RCC 7860 (cell line): ENCODE measurements at places on chromosomes 7 and 10.
A peak's percentile ranks its signal among the peaks of the same experiment; 100 is the strongest.

GRCh38 chr10:62692085-62692484, 112.4 kb upstream of the ADO start:
- no peak for DNase-seq

- no peak for DNase-seq
Measured at GRCh38 chr10:86824151-86824550, 67.7 kb downstream of the BMPR1A start.

- DNase-seq: no peak
Measured at GRCh38 chr7:108908456-108908855, 338.8 kb downstream of the DNAJB9 start.

GRCh38 chr10:91575044-91575610, 57.7 kb downstream of the PPP1R3C start:
- DNase-seq: no peak

- no peak for DNase-seq
Measured at GRCh38 chr10:109114579-109114978, 808.7 kb downstream of the XPNPEP1 start.

DNA sequence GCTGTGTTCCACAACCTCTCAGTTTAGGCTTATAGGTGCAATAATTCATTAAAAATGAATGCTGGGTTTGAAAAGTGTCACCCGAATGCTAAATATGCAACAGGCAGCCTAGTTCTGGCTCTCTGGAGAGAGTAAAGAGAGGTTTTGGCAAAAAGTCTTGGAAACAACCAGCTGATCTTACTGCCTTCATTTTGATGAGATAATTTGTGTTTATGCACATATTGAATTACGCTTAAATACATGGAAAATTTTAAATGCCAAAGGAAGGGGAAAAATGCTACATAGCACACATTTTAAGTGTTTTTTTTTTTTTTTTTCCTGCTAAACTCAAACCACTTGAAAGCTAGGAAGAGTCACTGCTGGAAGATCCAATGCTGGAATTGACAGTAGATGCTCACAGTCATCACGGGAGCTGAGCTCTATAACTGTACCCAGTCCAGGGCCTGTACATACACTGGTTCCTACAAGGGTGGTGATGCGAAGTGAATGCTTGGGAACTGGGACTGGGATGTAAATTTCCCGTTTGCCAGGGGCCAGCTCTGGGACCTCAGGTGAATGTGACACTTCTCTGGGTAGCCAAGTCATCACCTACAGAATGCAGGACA, 151.5 kb downstream of the PFKFB3 start:
- DNase-seq: no peak

GRCh38 chr10:129278686-129279085, 188.4 kb upstream of the MGMT start:
- DNase-seq: no peak

GRCh38 chr7:114047889-114048288, 129.1 kb upstream of the PPP1R3A start:
- peak; percentile 58 for DNase-seq

- DNase-seq: peak; percentile 29
Measured at GRCh38 chr7:41977151-41977651, 259.8 kb downstream of the GLI3 start.

GRCh38 chr10:6999232-6999925, 411.5 kb downstream of the SFMBT2 start:
- DNase-seq: no peak

DNA sequence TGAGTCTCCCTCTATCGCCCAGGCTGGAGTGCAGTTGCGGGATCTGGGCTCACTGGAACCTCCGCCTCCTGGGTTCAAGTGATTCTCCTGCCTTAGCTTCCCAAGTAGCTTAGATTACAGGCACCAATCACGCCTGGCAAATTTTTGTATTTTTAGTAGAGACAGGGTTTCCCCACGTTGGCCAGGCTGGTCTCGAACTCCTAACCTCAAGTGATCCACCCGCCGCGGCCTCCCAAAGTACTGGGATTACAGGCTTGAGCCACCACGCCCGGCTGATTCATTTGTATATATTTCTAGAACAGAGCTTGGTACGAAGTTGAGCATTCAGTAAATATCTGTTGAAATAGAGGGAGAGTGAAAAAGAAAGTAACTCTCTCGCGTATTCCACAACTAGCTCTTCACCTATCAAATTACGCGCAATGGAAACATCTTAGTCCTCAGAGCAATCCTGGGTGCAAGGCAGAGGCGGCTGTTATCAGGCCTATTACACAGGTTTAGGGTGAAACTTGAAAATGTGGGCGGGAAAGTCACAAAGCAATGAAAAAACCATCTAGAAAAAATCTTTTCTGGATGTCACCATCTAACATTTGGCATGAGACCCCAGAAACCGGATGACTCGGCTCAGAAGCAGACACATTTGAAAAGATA, 707 bp upstream of the GHITM start:
- DNase-seq: no peak

DNA sequence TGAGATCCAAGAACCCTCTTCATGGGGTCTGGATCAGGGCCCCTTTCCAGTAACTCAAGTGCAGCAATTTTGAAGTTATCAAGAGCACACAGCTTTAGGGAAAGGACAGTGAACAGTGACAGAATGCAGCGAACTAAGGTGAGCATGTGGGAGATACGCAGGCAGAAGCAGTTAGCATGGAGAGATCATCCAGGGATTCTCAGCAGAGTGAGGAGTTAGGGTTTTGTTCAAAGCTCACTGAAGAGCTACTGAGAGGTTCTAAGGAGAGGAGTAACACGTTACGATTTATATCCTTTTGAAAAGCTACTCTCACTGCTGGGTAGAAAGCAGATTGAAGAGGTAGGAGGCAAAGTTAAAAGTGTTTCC, 83.6 kb upstream of the MPP7 start:
- DNase-seq: no peak

DNA sequence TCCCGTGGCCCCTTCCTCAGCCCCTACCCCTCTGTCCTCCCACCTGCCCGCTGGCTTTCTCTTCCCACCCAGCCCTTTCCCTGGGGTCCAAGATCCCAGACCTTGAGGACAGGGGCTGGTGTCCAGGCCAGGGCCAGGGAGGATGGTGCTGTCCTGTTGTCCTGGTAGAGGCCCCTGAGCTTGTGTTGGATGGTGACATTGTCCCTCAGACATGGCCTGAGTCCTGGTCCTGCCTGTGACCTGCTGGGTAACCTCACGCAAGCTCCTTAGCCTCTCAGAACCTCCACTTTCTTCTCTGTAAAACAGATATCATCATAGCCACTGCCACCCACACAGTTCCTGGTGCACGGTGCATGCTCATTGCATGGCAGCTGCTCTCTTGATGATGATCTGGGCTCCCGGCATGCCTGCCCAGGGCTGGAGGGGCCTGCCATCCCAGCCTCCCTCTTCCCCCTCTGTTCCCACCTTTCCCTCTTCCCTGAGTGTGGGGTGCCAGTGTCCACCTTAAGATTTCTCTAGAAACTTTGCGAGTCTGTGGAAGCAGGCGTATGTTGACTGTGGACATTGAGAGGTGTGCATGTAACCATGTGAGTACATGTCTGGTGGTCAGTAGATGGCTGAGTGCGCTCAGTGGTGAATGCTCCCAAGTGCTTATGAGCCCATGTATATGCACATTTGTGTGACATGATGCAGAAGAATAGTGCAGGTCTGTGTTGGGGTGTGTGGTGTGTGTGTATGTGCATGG, 60.4 kb downstream of the NEURL1 start:
- DNase-seq: no peak

- no peak for DNase-seq
Measured at GRCh38 chr10:30080161-30080560, 20.8 kb upstream of the JCAD start.

DNA sequence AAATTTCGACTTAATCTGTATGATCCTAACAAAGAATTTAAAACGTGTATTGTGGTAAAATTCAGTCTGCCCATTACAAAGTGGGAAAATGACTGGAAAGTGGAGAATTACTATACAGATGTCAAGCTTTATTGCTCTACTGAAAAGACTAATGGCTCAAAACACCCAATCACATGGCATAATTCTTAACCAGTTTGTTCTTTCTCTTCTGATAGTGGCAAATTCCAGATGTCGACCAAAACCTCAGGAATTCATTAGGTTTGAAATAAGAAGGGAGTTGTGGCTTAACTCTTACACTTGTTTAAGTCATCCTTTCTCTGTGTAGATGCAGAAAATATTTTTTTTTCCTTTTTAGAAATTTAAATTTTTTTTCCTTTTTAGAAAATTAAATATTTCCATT, 1254.9 kb upstream of the LRRN3 start:
- no peak for DNase-seq

GRCh38 chr10:16441173-16441840, 4.5 kb downstream of the PTER start:
- DNase-seq: peak; percentile 11

- no peak for DNase-seq
Measured at GRCh38 chr7:41010418-41010817, 692.5 kb downstream of the INHBA start.

DNA sequence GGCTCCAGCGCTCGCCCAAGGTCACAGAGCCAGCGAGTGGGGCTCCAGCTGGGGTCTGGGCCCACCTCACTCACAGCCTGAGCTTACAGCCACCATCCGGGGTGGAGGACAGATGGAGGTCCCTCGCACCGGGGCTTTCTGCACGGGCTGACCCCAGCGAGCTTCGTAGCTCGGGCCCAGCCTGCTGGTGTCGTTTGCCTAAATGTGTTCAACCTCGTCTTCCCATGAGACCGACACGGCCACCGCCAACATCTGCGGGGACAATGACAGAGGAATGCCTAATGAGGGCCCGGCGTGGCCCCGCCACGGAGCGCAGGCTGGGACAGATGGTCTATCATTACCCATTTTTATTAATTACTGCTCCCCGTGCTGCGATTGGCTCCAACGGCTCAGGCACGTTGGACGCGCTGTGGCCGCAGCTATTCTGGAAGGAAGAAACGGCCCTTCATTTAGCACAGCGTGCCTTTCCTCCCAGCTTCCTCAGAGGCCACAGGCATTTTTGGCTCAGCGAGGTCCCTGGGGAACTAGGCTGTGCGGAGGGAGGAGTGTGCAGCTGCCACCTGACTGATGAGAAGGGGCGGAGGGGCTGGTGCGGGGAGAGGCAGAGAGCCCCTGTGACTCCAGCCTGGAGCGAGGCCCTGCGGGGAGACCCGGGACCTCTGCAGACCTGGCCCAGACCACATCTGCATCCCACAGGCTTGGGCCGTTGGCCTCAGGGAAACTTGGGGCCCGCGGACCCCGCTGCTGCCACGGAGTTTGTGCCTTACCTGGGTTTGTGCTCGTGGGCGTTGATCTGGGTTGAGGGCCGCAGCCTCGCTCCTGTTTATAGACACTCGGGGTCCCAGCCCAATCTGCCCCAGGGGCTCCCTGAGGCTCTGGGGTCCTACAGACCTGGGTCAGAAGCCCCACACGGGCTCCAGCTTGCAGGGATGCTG, 22.9 kb upstream of the ELFN1 start:
- no peak for DNase-seq

GRCh38 chr7:44104860-44105771, 971 bp downstream of the AEBP1 start:
- peak; percentile 31 for DNase-seq

- no peak for DNase-seq
Measured at GRCh38 chr10:123044391-123044790, 35.6 kb downstream of the ACADSB start.

DNA sequence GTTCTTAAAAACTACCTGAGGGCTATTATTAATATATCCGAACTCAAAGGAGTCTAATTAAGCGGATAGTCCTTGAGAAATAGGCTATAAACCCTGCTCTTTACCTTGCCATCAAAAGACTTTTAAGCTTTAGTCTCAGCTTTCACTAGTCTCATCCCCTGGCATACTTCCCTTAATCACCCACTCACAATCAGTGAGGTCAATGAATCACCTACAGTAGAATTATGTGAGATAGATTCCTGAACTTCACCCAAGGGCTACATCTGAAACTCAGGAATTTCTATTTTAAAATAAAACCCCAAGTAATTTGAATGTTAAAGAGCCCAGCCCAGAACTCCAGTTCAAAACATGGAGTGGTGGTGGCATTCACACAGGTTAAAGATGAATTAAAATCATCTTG, 108.7 kb downstream of the ETV1 start:
- DNase-seq: peak; percentile 34

DNA sequence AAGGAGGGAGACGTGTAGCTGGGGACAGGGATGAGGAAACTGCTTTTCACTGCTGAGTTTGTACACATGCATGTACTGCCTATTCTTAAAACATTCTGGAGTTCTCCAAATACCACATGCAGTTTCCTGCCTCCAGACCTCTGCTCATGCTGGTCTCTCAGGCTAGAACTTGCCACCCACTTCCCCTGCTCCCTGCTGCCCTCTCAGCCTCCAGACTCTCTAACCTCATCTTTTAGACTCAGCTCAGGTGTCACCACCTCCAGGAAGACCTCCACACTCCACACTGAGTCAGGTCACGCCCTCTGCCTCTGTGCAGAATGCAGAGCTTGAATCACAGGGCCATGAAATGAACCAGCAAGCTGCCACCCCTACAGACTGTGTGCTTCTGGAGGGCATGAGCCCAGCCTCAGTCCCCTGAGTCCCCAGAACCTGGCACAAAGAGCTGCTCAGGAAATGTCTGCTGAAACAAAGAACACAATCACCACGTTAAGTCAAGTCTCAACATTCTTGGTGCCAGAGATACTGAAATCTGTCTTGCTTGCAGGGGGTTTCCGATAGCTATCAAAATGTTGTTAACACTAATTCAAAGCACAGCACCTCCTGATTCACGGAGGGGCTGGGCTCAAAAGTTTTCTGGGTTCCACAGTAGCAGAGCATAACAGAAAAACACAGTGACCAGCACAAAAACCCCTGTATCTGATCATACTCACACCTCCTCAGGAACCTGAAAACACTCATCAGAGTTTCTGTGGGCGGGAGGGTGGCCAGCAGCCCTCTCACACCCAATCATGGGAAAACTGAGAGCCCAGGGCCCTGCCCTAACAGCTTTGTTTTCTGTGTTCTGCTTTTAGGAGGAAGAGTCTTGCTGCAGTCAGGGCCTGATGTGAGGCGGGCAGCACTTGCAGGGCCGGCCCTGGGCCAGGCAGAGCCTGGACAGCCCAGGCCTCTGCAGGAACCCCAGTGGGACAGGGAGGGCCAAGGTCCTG, 21.1 kb downstream of the FAM53B start:
- no peak for DNase-seq

DNA sequence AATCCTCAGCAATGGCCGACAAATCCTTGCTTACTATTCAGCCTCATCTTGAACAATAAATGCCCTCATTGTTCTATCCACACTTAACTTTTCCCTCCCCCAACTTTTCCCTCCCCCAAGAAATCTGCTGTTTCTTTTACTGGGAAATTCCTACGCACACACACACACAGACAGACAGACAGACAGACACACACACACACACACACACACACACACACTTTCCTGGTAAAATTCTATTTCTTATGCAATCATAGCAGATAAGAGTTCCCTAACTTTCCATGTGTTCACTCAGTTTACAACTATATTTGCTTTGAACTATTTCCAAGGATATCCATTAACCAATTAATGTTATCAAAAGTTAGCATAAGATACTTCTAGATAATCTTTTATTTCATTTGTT, 52.9 kb downstream of the RELN start:
- DNase-seq: no peak
